ENCODE measurements at places on chromosomes 12 and 14.

GRCh38 chr12:87266305-87266704, 762.9 kb downstream of the C12orf50 start:
- no peak for DNase-seq

DNA sequence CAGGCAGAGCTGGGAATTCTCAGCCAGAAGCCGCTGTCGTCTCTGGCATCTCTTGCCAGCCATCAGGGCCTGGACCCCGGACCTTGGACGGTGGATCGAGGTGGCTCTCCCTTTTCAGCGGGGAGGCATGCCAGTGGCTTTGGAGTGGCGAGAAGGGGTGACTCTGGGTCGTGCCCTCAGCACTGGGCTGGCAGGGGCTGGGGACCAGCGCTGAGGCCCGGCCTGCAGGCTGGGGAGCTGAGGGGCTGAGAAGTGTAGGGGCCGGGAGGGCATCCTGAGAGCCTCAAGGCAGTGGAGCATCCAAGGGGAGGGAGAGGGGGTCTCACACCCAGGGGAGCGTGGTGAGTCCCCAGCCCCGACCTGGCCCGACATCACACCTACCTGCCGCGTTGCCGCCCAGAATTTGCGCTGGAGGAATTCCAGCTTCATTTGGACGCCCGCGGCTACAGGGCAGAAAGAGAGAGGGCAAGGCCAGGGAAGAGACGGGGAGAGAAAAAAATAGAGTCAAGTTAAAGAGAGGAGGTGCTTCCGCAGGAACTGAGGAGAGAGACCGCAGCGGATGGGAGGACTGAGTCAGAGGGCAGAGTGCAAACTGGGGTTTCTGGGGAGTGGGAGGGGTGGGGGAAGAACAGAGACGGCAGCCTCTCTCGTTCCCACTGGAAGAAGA, 9.0 kb upstream of the LRTM2 start:
- no peak for DNase-seq

DNA sequence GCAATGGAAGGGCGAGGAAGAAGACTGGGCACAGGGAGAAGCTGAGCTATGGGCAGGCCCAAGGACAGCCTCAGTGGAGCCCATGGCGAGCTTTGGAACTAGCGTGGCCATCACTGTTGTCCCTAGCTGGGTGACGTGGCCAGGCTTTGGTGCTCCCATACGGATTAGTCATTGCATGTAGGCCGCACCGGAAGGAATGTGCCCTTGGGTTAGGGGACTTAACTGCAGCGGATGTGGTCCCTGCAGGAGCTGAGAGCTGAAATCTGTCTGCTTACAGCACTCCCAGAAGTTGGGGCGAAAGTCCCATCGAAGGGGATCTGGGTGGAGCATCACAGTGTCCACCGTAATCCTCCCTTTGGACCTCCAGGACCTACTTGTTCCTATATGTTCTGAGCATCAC, 133.7 kb downstream of the PAPOLA start:
- no peak for DNase-seq

DNA sequence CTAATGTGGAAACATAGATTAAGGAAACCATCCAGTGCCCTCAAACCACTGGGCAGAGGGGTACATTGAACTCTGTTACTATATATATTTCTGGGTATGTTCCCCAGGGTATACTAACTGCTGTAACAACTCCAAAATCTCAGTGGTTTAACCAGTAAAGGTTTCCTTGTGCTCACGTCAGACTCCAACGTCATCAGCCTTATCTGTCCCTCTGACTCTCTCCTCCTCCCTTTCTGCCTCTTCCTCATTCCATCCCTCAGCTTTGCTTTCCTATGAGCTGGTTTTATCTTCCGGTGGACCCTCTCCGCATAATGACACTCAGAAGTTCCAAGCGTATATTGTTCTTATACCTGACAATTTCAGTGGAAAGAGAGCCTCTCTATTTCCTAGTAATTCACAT, 21.2 kb upstream of the SMCO2 start:
- no peak for DNase-seq

DNA sequence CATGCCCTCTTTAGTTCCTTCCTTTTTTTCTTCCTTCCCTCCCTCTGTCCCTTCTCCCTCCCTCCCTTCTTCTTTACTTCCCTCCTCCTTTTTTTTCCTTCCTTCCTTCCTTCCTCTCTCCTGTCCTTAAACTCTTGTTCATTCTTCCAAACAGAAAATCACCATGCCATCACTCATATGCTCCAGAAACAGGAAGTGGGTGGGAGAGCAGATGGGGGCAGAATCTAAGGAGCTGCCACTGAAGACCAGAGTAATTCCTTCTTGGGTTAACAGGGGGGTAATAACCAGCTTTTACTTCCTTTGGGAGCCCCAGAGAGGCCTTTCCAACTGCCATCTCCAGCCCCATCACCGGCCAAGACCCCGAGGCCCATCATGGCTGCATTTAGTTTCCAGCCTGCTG, 51.2 kb downstream of the SVOP start:
- no peak for DNase-seq

DNA sequence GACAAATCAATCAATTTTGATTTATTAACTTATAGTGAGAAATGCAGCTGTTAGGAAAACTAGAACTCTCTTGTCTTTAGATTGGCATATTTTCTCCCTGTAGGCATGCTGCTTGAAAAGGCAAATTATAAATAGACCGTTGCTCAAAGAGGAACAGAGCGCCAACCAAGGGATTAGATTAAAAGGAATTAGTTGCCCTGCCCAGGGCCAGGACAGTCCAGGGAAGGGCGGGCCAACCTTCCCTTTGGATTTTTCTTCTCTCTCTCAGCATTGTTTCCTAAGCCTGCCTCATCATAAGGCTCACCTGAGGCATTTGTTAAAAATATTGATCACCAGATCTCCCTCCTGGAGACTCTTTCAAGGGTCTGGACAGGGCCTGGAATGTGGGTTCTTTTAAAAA, 8.6 kb downstream of the CIPC start:
- no peak for DNase-seq

DNA sequence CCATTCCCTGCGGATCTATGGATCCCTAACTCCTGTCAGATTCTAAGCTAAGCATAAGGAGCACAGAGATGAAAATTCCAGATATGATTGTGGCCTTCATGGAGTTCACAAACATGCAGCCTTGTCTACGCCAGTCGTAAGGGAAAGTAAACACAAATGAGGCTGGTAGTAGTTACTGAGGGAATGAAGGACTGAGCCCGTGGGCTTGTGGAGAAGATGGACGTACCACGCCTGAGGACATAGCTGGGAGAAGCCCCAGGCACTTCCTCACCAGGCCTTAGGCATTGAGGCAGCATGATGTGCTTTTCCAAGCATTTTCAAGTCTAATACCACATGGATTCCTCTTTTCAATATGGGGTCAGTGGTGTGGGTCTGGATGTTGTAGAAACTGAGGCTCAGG, 515.2 kb downstream of the BCL11B start:
- no peak for DNase-seq

DNA sequence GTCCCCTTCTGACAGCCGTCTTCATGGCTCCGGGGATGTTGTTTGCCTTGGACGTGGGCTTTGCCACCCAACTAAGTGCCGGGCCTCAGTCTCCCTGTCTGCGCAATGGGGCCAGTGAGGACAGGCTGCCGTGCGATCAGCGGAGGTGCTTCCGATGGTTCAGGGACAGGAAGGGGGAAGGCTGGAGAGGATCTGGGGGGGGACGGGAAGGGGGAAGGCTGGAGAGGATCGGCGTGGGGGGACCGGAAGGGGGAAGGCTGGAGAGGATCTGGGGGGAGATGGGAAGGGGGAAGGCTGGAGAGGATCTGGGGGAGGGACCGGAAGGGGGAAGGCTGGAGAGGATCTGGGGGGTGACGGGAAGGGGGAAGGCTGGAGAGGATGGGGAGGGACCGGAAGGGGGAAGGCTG, 3.4 kb downstream of the MMP17 start:
- DNase-seq, result no peak

DNA sequence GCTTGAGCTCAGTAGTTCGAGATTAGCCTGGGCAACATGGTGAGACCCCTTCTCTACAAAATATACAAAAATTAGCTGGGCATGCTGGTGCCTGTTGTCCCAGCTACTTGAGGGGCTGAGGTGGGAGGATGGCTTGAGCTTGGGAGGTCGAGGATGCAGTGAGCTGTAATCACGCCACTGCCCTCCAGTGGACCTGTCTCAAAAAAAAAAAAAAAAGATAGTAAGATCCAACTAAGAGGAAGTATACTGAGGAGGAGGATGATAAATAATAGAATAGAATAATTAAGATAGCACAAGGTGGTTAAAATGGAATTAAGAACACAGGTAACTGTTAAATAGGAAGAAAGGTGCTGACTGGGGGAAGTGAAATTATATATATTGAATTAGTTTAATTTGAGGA, 37.0 kb upstream of the BAZ1A start:
- DNase-seq, result no peak

DNA sequence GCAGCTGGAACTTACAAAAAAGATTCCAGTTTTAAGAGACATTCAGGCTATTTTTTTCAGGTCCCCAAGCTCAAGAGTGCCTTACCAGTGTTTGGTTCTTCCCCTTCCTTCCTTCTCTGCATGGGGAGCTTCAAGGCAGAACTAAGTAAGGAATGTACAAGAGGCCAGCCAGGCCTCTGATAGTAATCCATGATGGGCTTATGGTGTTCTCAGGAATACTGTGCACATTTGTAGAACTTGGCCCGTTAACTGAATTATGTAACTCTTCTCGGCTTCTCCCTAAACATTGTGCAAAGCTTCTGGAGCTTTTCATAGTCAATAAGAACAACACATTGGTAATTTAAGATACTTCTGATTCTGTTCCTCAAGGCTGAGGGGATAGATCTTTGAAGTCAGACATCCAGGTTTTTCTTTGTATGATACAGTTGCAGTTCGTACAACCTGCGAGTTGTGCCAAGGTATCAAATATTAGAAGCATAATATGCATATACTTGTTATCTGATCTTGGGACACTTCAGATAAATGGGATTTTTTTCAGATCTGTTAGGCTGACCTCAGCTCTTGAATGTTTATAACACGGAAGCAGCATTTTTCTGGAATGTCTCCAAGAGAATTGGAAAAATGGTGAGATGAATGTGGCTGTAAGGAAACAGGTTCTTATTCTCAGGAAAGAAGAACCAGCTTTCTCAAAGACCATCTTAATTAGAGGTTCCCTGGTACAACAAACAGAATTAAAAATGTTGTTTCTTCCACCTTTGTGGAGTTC, 148.6 kb downstream of the ANO4 start:
- DNase-seq, result no peak

- peak; percentile 46 for DNase-seq
Measured at GRCh38 chr12:89016970-89017778, 335.1 kb downstream of the DUSP6 start.

- DNase-seq, result no peak
Measured at GRCh38 chr12:131799828-131800593, 28.2 kb upstream of the MMP17 start.

DNA sequence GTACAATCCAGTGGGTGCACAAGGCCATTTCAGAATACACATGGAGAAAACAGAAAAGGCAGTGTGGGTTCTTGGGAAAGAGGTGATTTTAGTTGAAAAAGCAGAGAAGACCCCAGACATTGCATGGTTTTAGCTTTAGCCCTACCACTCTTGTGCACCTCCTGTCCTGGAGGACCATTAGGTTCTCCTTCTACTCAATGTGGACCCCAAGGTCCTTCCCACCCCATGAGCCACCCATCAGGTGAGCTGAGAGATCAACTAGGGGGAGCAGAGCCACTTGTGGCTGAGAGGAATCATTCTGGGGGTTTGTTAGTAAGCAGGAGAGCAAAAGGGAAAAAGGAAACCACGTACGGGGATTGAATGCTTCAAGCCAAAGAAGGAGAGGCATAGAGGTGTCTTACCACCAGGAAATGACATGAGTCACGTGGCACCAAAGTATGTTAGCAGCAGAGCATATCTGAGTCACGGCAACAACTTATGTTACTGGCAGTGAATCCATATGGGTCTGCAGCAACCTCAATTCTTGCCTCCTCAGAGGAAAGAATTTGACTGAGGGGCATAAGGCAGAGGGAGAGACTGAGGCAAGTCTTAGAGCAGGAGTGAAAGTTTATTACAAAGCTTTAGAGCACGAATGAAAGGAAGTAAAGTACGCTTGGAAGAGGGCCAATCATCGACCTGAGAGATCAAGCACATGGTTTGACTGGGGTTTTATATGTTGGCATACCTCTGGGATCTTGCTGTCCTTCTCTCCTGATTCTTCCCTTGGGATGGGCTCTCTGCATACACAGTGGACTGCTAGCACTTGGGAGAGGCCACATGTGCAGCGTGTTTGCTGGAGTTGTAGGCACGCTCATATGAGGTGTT, 73.9 kb downstream of the HSD17B6 start:
- no peak for DNase-seq

DNA sequence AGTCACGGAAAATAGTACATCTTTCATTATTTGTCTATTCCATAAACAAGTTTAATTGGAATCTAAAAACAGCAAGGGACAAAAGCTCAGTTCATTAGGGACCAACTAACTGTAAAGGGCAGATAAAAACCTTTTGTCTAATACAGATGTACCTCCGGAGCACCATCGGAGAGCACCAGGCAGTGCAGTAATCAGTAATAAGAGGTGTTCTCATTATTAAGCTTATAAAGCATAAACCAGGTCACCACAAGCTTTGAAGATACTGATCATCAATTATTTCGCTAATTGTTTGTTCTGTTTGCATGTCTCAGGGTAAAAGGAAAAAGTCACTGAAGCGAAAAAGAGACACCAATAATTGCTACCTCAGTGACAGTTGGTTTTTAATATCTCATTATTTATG, 207.3 kb upstream of the PRKD1 start:
- no peak for DNase-seq

GRCh38 chr12:116382686-116383530, 105.4 kb upstream of the MED13L start:
- DNase-seq, result no peak

All from NCI-H1048 (cell line).